ENCODE measurements at places on chromosomes 6 and 20.

DNA sequence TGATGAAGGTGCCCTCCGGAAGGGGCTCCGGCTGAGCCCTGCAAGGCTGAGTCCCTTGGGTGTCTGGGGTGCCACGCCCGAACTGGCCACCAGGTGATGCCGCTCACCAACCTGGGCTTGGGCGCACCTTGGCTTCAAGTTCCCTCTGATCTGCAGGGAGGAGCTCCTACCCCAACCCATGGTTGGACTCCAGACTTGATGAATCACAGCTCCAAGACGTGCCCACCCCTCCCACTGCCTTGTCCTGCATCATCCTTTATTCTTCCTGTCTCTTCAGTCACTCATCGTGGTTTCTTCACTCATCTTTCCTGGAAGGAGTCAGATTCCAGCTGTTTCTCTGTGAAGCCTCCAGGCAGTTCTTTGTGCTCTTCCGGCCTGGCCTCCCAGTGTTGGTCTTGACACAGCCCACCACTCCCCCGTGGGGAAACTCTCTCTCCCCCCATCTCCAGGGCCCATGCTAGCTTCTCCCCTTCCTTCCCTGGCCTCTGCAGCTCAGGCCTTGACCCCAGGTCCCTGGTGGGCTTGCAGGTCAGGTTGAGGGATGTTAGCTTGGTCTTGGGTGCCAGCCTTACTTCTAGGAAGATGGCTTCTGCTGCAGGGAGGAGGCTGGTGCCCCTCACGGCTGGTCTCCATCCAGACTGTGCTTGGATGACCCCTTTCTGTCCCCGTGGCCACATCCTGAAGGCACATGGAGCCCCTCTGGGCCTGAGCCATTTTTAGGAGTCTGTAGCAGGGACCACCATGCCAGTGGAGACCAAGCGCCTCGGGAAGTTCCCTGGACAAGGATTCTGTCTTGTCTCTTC is 2.6 kb upstream of the ZBP1 start:
- no peak overlapping the region for H3K27ac ChIP-seq
- no peaks in the 10 kb centered on the region for H3K27me3 ChIP-seq
- H3K36me3 ChIP-seq = peaks cover 22% of the 10 kb centered on the region
- H3K4me3 ChIP-seq = no peak overlapping the region
- DNase-seq = peak; percentile 88

DNA sequence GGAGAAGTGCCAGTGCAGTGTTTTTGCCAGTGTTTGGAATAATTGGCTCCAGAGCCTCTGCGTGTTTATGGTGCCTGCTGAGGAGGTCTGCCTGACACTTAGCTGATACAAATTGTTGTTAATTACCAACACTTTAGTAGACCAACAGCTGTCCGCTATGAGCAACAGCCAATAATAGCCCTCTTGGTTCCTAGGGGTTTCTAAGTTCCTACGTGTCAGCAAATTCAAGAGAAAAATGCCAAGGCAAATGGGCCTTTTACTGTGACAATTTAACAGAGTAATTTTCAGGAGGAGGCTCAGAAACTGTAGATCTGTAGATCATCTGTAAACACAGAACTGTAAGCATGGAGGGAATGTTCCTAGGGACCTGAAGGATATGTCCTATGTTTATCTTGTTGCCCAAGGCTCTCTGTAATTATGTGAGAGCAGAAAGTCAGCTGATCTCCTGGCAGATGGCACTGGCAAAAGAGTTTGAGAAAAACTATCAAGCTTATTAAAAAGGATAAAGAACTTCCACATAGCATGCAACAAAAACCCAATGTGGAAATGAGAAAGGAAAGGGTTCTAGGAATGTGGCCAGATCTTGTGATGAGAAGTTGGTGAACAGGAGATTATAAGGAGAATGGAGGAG is 157.7 kb downstream of the GJA1 start:
- no peak overlapping the region for H3K27ac ChIP-seq
- H3K27me3 ChIP-seq = no peaks in the 10 kb centered on the region

DNA sequence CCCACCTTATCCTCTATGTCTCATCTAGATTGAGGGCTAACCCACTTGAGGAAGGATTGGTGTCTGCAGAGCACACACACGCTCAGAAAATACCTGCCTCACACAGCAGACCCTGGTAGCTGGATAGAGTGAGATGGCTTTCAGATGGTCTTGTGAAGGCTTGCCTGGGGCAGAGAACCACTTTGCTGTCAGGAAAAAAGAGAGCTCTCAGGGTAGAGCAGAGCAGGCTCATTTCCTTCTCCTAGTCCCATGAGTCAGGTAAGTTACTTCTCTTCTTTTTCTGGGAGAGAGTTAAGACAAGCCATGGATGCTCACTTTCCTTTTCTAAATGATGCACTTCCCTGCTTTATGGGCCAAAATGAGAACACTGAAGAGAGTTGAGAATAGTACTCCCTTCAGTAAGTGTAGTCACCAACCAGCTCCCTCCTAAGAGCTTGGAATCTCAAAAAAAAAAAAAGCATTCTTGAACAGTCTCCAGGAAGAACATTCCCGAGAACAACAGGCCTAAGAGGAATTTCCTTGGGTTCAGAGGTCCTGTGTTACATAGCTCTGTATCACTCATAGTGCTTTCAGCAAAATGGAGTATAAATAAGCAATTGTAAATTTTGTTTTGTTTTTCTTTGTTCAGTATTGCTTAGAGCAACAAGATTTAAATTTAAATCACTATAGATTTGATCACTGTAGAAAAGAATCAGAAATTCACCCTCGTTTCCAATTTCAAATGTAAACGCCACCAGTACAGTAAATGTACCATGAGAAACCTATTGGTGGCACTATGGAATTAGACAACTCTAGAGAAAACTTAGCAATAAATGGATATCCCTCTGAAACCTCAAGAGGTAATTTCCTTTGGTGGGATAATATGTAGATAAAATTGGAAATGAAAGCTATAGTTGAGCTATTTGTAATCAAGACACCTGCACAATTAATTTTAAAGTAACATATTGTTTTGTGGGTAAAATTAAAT is 530.3 kb downstream of the RFPL4B start:
- H3K4me1 ChIP-seq = no peaks in the 10 kb centered on the region
- H3K27ac ChIP-seq = no peak overlapping the region
- no peak overlapping the region for H3K4me3 ChIP-seq
- H3K27me3 ChIP-seq = no peaks in the 10 kb centered on the region

DNA sequence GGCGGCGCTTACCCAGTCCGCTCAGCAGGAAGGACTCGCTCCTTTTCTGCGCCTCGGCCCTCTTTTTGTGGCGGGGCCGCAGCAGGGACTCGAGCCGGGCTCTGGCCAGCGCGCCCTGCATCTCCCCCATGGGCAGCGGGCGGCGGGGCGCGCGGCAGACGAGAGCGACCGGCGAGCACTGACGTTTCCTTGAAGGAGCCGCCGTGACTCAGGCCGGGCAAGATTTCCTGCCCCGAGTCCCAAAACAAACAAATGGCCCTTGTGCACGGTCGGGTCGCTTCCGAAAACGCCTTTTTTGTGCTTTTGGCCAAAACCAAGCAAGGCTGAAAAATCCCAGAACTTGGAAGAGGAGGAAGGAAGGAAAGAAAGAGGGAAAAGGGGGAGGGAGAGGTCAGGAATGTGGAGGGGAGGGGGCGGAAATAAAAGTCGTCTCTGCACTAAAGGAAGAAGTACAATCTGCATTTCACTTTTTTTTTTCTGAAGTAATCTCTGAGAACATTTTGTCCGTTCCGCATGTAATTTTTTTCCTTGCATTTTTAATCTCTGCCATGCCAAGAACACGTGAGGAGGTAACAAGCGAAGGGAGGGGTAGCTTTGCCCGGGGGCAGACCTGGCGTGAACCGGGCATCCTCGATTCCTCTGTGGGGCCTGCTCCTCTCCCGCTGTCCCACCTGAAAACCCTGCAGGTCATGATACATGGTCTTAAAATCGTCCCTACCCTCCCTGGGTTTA is 123.3 kb upstream of the SLC2A12 start:
- H3K4me3 ChIP-seq = peak overlapping the region; percentile 97
- peak; percentile 71 for DNase-seq
- H3K27ac ChIP-seq = peak overlapping the region; percentile 98
- no peaks in the 10 kb centered on the region for H3K27me3 ChIP-seq
- H3K4me1 ChIP-seq = peaks cover 53% of the 10 kb centered on the region

DNA sequence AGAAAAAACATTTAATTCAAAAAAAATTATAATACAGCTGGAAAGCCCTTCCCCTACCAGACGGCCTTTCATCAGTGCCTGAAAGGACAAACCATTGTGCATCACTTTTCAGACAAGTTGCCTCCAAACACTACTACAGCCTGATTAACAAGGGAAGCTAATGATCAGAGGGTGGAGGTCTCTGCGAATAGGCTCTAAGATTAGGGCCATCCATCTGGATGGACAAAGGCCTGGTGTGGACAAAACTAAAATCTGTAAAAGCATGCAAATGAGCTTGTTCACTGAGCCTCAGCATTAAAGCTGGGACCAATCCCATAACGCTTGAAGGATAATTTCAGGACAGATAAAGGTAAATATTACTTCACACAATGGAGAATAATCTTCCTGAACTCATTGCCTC is 228.7 kb upstream of the PLN start:
- H3K4me3 ChIP-seq = no peak overlapping the region
- H3K27ac ChIP-seq = no peak overlapping the region
- H3K27me3 ChIP-seq = no peaks in the 10 kb centered on the region
- H3K4me1 ChIP-seq = no peaks in the 10 kb centered on the region
- no peaks in the 10 kb centered on the region for H3K36me3 ChIP-seq
- no peak for DNase-seq

GRCh38 chr20:32925481-32926196 is 66.9 kb downstream of the EFCAB8 start:
- no peak overlapping the region for H3K27ac ChIP-seq
- H3K36me3 ChIP-seq = no peaks in the 10 kb centered on the region
- no peak for DNase-seq
- H3K4me1 ChIP-seq = peaks cover 2% of the 10 kb centered on the region
- H3K4me3 ChIP-seq = no peak overlapping the region

DNA sequence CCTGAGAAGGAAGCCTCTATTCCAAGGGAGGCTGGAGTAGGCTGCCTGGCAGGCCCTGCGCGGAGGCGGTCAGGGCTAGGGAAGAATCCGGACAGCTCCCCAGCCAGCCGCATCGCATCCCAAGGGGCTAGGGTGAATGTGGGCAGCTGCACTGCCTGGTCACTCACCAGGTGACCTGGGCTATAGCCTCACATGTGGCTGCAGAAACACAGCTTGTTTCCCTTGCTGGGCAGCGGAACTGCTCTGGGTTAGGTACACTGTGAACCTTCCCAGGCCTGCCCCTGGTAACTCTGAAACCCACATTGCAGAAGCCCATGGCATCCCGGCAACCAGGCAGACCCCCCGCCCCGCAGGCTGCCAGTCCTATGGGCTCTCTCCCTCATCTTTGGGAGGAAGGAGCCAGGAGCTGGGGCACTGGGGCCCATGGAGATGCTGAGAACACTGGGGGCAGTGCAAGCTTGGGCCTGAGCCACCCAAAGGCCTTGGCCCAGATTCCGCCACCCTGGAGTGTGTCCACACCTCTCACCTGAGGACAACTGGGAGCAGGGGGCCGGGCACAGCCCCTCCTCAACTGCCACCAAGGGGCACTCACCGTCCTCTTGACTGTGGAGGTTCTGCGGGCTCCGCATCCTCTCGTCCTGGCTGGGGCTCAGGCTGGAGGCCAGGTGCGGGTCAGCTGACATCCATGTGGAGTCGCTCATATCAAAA is 111.0 kb downstream of the NOL4L start:
- peaks cover 39% of the 10 kb centered on the region for H3K4me1 ChIP-seq
- no peak for DNase-seq
- H3K36me3 ChIP-seq = peaks cover 2% of the 10 kb centered on the region
- no peak overlapping the region for H3K27ac ChIP-seq

DNA sequence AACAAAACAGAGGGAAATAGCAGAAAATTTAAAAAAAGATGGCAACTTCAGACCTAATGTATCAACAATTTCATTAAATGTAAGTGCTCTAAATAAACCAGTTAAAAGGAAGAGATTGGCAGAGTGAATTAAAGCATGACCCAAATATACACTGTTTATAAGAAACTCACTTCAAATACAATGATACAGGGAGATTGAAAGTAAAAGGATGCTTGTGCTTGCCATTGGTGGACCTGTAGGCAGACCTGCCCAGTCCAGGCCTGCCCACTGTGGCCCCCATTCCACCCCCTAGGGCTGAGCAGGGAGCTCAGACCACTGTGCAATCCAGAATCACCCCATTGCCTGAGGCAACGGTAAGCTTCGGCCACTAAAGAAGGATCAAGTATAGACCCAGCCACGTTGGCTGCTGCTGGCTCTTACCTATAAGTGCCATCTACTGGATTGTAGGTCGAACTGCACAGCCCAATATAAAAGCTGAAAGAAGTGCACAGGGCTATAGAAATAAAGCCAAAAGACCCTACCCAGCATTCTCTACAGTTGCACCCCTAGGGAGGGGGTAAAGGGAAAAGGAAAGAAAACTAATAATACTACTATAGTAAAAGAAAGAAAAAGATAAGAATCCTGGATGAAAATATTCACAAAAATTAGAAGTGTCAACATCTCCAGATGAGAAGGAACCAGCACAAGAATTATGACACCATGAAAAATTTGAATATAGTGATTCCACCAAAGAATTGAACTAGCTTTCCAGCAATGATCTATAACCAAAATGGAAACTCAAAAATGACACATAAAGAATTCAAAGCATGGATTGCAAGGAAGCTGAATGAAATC is 36.1 kb downstream of the PSMB1 start:
- H3K4me3 ChIP-seq = peak overlapping the region; percentile 28
- H3K27me3 ChIP-seq = peaks cover 24% of the 10 kb centered on the region
- H3K27ac ChIP-seq = no peak overlapping the region
- H3K4me1 ChIP-seq = no peaks in the 10 kb centered on the region
- no peaks in the 10 kb centered on the region for H3K36me3 ChIP-seq

GRCh38 chr6:132495604-132496079 is 17.3 kb downstream of the STX7 start:
- DNase-seq = no peak
- no peak overlapping the region for H3K27ac ChIP-seq
- peaks cover 44% of the 10 kb centered on the region for H3K4me1 ChIP-seq
- no peaks in the 10 kb centered on the region for H3K27me3 ChIP-seq

DNA sequence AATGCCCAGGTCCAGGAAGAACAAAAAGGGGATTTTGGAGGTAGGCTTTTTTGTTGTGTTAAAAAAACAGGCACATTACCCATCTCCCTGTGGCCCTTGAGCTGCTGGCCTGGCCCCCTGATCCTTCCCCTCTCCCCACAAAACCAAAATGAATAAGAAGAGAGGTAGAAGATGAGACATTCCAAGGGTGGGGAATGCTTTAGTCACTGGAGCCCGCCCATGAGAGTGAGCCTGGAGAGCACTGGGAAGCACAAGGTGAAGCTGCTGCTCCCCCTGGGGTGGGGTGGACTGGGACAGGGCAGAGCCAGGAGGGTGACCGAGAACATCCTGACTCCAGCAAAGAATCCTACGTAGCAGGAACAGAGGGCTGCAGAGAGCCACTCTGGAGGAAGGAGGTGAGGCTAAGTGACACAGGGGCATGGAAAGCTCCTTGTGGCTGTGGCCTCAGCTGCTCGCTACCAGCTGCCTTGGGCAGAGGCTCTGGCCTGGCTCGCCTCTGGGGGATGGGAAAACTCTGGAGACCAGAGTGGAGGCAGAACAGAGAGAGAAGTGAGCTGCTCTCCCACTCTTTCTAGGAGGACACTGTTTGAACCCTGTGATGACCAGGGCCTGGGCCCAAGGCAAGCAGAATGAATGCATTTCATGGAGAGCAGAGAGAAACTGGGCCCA is 48.3 kb downstream of the AKAP7 start:
- DNase-seq = no peak
- H3K27me3 ChIP-seq = no peaks in the 10 kb centered on the region
- no peak overlapping the region for H3K4me3 ChIP-seq
- H3K27ac ChIP-seq = no peak overlapping the region
- H3K36me3 ChIP-seq = peaks cover 1% of the 10 kb centered on the region
- H3K4me1 ChIP-seq = peaks cover 8% of the 10 kb centered on the region
